Activated T-cell treated with anti-CD3 and anti-CD28 coated beads, Interleukin-2, amount 50 U/mL, for 4 hours (primary cell): ENCODE measurements at places on chromosomes 3 and 15. TPM values are rescaled to one million over a fixed set of nuclear protein-coding genes. Genes with fewer than 3 reads are reported as not detected.

The CPB1 gene
- total RNA-seq = 6.5 TPM

The KIAA1143 gene
- total RNA-seq = 40.7 TPM

The STRIT1 gene
- not detected for total RNA-seq

The FOXB1 gene
- 0.46 TPM for total RNA-seq

The MUSTN1 gene
- total RNA-seq = 0.38 TPM

The CKMT1B gene
- total RNA-seq = not detected

The TMEM266 gene
- total RNA-seq = not detected

The SLC15A2 gene
- total RNA-seq = 0.45 TPM

The SH3GL3 gene
- not detected for total RNA-seq

The IL1RAP gene
- total RNA-seq = 13.8 TPM

The C3orf49 gene
- not detected for total RNA-seq

The BCHE gene
- not detected for total RNA-seq

The ZSCAN2 gene
- 6.3 TPM for total RNA-seq

The THRB gene
- not detected for total RNA-seq

The KLHL40 gene
- total RNA-seq = not detected

GRCh38 chr3:5079761-5080160 lies 42.3 kb upstream of the ARL8B start:
- DNase-seq = no peak

GRCh38 chr3:189394599-189395121 lies 222.9 kb downstream of the TPRG1 start:
- DNase-seq = no peak

DNA sequence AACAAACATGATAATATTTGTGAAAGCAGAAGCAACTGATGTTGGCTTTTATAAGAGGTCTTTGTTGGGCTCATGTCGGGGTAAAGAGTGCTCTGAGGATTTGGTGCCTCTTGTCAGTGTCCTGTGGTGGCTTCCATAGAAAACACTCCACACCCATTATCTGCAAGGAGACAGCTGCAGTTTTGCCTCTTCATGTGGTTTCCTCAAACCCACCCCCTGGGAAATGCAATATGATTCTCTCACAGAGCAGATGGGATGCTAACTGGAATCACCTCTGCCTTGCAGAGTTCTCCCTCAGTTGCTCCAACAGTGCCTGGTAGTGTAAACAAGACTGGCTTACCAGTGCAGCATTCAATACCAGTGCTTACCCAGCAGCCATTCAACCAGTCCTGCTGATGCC lies 771.4 kb upstream of the CFAP20DC start:
- no peak for DNase-seq

DNA sequence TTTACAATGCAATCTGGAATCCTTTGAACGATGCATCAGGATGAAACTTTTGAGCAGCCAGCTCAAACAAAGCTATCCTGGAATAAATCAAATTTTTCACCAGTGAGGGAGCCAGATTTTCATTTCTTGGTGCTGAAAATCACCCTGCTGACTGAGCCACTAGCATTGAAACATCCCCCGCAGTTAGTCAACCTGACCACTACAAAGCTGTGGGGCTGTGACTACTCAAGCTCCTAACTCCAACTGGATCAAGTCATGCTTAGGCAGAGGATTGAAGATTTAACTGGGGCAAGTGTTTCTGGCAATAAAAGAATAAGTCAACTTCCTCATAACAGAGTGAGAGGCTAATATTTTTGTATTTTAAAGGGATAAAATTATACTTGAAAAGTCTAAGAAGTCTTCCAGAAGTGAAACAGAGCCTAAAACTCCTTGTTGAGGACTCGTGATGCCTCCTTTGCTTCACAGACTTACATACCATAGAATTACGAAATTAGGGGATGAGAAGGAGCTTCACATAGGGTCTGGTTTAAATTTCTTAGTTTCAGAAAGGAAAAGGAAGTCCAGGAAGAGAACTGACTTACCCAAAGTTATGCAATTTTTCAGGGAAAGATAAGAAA lies 177.8 kb downstream of the SERPINI1 start:
- no peak for DNase-seq

DNA sequence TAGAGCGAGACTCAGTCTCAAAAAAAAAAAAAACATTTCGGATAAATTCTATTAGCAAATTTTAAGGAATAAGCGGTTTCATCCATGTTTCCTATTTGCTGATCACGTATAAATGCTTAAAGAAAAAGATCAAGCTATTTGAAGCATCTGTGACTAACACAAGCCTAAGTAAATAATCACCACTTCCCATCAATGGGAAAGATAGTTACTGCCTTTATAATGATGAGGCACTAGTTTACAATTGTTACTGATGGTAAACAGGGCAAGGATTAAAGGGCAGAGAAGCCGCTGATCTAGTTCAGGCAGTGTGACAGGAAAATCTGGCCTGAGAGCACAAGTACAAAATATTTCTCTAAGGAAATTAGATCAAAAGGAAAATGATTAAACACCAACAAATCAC lies 13.7 kb downstream of the CLPX start:
- DNase-seq = no peak

GRCh38 chr3:12986986-12987385 lies 86.2 kb downstream of the IQSEC1 start:
- DNase-seq = no peak

DNA sequence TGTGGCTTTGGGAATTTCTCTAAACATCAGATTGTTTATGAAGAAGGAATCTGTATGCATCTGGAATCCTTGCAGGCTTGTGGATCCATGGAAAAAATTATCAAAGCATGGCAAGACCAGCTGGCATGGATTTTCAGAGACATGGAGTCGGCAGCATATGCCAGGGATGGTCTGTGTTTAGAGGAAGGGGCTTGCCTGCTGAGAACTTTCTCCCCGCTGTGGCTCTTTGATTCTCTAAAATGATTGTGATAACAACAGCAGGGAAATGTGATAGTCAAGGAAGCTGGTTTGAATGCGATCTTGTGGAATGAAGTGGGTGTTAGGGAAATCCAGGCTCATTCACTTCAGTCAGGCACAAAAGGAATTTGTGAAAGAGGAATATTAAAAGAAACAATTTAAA lies 245.7 kb upstream of the THRB start:
- DNase-seq = no peak

DNA sequence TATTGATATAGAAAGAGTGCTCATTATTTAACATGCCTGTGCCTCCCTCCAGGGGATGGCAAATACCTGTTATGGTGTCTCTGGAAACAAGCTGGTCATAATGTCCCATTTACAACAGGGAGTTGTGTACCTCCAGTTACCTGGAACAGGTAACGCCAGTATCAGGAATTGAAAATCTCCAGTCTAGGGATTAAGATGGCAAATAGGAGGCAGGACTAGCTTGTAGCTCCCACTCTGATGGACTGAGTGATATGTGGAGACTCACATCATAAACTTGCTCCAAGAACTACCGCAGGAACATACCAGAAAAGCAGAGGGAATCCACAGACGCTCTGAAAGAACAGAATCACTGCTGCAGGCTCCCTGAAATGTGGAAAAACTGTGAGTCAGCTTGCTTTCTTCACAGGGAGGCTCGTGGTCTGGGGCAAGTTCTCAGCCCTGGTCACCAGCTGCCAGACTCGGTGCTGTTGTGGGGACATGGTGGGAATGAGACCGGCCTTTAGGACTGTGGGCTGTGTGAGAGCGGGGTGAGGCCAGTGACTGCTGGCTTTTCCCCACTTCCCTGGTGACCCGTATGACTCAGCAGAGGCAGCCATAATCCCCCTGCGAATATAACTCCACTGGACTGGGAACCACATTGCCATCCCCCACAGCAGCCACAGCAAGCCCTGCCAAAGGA lies 97.4 kb downstream of the KCNAB1 start:
- DNase-seq = no peak

DNA sequence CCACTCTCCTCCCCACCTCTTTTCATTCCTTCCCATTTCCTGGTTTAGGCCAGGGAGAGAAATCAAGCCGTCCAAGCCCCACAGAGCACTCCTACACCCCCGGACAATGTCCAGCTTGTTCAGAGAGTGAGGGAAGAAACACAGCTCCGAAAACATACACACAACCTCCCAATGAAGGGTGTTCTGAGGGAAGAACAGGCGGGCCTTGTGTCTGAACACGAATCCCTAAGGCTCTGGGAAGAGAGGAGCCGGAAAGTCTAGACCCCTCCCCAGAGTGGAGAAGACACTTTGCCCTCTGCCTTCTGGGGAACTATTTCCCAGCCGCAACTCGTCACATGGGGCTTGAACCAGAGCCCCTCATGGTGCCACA lies 30.5 kb downstream of the ACAN start:
- DNase-seq = no peak

DNA sequence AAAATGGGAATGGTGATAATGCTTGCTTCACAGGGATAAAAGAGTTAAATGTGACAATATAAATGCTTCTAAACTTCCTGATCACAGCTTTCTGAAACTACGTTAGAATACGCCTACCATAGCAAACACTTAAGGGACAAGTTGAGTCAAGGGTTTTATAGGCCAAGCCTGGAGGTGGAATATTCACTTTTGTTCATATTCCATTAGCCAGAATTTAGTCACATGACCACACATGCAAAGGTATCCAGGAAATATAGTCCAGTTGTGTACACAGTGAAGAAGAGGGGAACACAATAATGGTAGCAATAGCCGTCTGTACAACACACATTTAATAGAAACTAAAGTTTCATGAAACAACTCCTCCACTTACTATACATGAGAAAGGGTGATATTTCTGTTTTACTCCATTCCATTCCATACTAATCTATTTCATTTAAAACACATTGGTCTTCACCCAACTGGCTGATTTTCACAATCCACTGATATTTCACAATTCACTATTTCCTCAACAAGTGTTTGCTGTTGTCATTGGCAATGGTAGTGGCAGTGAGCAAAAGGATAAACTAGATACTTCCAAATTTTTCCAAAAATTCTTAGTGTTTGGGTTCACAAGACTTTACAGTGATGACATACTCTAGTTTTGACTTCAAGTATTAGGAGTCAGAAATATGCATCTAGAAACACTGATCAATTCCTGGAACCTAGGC lies 270.9 kb downstream of the ERC2 start:
- no peak for DNase-seq

DNA sequence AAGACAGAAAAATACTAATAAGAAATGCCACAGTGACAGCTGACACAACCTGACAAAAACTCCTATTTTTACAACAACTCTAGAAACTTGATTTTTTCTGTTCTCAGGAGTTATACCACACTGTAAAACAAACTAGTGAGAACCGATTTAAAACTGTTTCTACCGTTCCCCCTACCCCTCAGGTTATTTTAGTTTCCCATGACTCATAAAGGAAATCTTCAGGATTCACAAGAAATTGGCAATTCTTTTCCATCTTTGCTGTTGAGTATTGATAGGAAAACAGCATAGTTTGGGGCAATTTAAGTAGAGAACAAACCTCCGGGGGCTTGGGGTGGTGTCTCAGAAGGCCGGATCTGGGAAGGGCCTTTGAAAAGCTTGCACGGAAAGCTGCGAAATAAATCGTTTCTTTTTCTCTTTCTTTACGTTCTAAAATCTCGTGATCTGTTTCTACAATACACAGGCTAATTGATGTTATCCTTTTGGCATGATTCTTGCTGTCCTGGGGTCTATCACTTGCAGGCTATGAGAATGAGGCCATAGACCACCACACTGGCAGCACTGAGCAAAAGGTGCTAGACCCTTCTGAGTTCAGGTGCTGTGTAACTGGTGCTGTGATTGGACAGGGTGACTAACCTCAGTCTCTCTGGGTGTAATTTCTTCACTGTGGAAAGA lies 89.3 kb downstream of the LPP start:
- DNase-seq = no peak

- DNase-seq = no peak
Measured at GRCh38 chr3:10454907-10455544, 50.4 kb downstream of the ATP2B2 start.

- DNase-seq = no peak
Measured at GRCh38 chr3:100316641-100317069, 17.9 kb upstream of the NIT2 start.

DNA sequence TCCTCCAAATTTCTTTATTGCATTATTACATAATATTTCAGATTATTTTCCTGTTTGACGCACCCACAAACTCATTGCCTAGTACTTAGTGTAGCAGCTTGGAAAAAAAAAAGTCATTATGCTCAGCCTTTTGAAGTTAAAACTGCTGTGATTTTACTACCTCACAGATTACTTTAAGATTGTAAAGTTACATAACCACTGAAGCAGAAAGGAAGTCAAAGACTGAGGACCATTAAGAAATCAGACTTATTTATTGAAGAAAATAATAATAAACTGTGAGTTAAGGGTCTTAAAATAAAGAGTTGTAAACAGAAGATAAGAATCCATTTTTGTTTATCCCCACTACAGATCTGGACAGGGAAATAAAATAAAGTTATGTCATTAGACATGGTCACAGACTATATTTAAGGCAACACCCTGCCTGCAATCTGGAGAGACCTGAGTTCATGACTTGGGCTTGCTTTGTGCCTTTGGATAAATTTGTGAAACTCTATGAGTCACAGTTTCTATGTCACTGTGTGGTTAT lies 212.1 kb upstream of the ROBO2 start:
- DNase-seq = no peak

DNA sequence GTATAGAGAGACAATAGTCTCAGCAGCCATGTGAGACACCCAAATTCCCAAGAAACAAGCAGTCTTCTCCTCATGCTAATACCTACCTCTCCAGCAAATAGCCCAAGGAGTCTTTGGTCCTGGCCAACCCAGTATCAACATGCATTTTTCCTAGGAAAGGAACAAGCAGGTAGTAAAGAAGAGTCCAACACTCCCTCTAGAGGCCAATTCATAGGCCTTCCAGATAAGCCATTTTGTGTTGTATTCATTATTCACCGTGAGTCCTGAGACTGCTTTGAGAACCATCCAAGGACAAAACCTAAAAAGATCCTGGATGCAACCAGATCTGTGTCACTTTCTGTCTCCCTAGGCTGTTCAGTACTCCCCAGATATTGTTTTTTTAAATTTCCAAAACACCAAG lies 63.6 kb upstream of the SNTN start:
- DNase-seq = no peak

- DNase-seq = no peak
Measured at GRCh38 chr3:148911173-148911572, 46.1 kb downstream of the CPA3 start.

GRCh38 chr15:66670762-66671580 lies 31.1 kb upstream of the SMAD6 start:
- DNase-seq = no peak

DNA sequence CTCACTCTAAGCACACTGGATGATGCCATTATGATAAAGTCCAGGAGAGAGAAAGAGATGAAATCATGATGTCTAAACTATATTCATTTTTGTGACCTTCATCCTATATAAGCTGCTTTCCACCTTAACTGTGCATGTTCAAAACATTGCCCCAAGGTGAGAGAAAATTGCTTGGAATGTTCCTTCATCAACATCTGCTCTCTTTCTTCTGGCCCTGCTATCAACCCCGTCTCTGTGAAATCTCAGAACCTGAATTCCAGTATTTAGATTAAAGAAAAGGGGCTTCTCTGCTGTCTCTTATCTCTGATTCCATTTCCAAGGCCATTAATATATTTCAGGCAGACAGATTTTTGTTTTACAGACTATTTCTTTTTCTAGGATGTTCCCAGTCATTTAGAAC lies 47.3 kb upstream of the PHLDB2 start:
- no peak for DNase-seq

DNA sequence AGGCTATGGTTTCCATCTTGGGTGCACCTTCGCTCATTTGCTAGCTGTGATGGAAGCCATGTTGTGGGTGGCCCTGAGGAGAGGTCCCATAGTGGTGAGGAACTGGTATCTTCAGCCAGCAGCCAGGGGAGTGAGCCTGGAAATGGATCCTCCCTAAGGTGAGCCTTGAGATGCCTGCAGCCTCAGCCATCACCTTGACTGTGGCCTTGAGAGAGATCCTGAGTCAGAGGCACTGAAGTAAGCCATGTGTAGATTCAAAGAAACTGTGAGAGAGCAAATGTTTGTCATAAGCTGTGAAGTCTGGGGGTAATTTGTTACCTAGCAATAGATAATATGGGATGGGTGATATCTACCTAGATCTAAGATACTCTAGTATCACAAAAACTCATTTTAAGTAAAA lies 105.3 kb downstream of the SNRK start:
- no peak for DNase-seq
